ENCODE measurements at places on chromosomes 2 and 18.

DNA sequence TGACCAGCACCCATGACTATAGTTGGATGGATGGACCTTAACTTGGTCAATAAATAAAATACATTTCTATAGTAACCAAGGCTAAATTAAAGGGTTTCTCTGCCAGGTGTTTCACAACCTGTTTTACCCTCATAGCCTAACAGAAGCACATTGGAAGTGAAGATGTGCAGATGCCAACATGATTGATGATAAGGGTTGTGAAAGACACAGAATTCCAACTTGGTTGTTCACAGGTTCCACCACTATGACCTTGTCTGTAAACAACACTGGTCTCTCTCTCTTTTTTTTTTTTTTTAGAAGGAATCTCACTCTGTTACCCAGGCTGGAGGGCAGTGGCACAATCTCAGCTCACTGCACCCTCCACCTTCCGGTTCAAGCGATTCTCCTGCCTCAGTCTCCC is 37.5 kb upstream of the PTH2R start:
- DNase-seq = no peak

DNA sequence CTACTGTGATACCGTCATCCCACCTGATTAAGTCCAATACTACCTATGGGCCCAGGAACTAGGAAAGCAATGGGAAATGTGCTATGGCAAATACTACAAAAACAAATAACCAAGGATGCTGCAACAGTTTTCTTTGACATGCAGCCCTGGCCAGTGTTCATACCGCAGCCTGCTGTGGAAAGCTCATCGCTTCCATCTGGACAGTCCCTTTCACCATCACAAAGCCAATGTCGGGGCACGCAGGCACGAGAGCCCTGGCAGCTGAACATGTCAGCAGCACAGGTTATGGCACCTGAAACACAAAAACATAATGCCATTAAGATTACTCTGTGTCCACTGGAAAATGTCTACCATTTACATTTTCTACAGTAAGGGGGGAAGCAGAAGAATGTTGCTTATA is 1621.1 kb downstream of the LRP1B start:
- no peak for DNase-seq

DNA sequence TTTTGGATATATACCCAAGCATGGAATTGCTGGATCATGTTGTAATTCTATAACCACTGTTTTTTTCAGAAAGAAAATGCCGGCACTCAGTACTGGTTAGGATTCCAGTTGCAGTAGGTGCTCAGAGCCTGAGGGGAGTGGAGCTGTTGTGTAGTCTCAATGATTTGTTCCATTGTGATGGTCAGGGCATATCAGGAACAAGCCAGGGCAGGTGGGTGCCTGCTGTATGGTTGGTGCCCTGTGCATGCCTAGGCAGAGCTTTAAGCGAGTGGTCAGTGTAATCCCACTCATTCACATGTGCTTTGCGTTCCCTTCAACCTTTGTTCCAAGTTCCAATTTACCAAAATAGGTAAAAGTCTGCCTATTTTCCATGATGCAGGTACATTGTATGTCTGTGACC is 100.9 kb downstream of the FHOD3 start:
- DNase-seq = no peak

DNA sequence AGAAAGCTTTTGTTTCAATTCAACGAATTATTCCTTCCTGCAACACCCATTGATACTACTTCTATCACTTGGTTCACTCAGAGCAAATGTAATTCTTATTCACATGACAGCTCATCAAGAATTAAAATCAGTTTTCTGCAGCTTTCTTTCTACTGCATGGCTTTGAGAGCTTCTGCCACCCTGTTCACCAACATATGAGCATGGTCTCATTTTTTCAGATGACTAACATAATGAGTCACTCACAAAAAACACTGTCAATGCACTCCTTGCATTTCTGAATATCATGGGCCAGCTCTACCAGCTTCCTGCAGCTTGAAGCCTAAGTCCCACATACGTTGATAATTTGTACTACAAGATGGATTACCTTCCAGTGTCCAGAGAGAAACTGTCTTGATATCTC is 342.9 kb downstream of the LRATD1 start:
- no peak for DNase-seq

GRCh38 chr18:23058746-23059415 is 76.4 kb upstream of the CABLES1 start:
- no peak for DNase-seq

DNA sequence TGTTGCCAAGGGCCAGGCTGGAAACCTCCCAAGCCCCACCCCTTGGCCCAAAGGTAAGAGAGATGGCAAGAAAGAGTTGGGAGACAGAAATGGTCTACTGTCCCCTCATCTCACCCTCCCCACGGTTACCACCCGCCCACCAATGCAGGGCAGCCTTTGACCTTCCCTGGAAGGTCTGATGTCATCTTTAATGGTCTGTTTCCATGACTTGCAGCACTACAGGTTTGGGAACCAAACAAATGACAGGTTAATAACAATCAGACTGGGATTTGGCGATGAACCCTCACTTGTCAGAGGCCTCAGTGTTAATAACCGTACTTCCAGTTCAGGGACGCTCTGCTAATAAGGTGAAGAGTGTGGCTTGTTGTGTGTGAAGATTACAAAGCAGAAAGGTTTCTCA is 70.4 kb downstream of the MRO start:
- DNase-seq = no peak

DNA sequence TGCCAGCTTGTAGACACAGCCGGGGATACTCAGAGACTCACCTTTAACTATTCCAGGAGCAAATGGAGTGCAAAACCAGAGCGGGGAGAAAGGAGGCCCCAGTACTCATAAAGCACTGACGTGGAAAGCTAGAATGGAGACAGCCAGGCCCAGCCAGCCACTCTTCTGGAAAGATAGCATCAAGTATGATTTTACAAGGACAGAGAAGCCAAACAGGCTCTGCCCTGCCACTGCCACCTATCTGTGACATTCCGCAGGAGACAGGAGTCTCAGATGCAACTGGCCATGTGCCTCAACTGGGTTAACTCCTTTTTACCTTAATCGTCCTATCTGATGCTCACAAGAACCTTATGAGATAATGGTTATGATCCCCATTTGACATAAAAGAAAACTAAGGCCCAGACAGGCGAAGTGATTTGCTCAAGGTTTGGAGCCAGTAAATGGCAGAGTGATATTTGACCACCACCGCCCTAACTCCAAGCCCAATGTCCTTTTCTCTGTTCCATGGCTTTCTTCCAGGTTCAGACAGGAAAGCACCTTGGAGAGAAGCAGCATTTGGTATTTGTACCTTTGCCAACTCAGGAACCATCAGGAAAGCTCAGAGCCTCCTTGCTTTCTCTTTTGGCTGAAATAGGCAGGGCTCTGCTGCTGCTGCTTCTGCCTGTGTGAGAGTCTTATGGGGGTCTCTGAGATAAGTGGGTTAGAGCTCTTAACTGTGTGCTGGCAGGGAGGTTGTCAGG is 15.6 kb downstream of the KIF3C start:
- DNase-seq = no peak

GRCh38 chr2:20425371-20425881 is 21.4 kb upstream of the RHOB start:
- DNase-seq = no peak

- no peak for DNase-seq
These were observed 491.2 kb downstream of the PIK3C3 start for GRCh38 chr18:42446195-42446594.

DNA sequence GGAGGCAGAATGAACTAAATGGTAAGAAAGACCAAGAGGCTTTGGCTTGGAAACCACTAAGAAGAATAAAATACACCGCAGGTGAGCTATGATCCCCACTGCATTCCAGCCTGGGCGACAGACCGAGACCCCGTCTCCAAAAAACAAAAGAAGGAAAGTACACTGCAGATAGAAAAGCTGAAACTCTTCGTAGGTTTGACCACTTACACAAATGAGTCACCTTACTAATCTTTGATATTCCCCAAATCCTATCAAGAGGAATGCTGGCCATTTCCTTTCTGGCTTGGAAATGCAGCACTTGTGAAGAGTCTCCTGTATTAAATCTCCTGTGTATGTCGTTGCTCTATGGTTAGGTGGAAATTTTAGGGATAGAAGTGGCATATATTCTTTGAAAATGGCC is 108.8 kb downstream of the MTCL1 start:
- DNase-seq = no peak

- DNase-seq = no peak
These were observed 97.4 kb upstream of the STK17B start for GRCh38 chr2:196268538-196269338.
